ENCODE measurements at places on chromosomes 11 and 22.

DNA sequence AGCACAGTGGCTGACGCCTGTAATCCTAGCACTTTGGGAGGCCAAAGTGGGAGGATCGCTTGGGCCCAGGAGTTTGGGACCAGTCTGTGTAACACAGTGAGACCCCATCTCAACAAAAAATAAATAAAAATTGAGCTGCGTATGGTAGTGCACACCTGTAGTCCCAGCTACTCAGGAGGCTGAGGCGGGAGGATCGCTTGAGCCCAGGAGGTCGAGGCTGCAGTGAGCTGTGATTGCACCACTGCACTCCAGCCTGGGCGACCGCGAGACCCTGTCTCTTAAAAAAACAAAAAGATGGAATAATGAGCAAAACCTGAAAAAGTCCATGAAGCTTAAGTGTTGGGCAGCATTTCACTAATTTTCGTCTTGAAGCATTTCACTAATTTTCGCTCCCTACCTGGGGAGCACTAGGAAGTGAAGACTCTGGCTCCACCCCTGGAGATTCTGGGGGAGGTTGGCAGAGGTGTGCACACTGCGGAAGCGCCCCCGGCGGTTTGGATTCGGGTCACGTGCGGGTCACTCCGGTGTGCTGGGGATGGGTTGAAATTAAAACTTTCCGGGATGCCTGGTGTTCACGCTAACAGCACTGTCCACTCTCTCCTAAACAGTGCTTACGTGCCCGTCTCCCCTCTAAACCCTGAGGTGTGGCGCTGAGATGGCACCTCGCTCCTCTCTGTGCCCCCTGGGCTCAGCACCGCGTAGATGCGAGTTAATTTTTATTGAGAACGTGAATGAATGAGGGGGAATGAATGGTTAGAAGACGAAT, 906 bp upstream of the NAA40 start:
- DNase-seq, result no peak

DNA sequence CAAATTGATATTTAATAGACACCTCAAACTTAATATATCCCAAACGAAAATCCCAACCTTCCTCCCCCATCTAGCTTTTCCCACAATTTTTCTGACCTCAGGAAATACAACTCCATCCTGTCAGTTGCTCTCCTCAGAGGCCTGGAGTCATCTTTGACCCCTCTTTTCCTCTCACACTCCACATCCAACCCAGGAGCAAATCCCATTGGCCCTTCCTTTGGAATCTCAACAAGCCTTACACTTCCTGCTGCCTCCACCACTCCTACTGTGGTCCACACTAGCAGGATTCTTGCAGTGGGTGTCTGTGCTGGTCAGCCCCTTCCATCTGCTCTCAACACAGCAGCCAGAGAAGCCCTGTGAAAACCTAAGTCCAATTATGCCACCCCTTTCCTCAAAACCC, 39.3 kb upstream of the RFPL3 start:
- no peak for DNase-seq

GRCh38 chr11:74520927-74521665, 27.6 kb upstream of the LIPT2 start:
- DNase-seq, result no peak

- DNase-seq, result no peak
Measured at GRCh38 chr11:125357551-125357950, 138.5 kb downstream of the FEZ1 start.

DNA sequence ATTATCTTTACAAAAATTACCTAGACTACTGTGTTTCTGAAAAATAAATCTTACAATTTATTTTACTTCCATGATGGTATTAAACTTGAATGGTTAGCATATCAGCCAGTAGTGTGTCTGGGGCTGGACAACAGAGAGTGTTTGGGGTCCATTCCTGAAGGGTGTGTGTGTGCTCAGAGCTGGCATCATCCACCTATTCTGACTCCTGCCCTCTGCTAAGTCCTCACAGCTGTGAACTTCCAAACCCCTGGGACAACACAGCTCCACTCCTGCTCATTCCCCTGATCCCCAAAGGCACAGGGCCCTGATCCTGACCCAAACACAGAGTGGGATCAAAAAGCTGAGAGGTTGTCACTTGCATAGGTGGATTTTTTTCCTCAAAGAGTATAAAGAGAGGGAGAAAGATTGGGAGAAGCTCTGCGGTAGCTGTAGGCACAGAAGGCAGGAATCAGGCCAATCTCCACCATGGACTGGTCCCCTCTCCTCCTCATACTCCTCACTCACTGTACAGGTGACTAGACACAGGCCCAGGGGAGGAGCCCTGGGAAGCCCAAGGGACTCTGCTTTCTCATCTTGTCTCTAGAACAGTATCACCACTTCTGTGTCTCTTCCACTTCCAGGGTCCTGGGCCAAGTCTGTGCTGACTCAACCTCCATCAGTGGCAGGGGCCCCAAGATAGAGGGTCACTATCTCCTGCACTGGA, 55.7 kb upstream of the TOP3B start:
- DNase-seq, result no peak

DNA sequence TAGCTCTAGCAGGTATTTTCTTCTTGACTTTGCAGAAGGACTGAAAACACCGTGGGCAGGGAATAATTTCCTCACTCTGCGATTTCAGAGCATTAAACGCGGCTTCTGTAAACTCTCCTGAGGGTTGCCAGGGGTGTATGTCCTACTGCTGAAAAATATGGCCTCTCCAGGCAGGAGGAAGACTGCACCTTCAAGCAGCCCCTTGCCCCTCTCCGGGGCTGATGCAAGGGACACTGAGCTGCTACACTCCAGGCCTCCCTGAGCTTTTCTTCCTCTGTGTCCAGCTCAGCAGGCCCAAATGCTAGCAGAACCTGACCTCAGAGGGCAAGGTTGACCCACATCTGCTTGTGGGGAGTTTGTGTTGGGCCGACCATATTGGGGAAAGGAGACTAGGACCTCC, 2.2 kb downstream of the CD6 start:
- DNase-seq, result no peak

DNA sequence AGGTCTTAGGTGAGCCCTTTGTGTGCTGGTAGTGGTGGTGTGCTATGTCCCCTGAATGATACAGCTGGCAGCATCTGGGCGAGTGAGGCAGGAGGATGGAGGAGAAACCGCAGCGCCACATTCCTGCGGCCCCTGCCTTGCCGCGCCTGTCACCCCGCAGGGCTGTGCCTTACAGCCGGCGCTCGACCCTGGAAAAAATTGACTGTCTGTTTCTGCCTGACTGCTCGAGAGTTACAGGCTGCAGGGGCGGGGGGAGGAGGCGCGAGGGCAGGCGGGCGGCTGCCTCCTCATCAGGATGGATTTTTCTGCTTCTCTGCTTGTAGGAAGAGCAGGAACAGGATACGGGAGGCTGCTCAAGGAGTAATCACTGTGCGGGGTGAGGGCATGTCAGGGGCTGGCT, 443.4 kb downstream of the MIAT start:
- DNase-seq, result peak; percentile 63

DNA sequence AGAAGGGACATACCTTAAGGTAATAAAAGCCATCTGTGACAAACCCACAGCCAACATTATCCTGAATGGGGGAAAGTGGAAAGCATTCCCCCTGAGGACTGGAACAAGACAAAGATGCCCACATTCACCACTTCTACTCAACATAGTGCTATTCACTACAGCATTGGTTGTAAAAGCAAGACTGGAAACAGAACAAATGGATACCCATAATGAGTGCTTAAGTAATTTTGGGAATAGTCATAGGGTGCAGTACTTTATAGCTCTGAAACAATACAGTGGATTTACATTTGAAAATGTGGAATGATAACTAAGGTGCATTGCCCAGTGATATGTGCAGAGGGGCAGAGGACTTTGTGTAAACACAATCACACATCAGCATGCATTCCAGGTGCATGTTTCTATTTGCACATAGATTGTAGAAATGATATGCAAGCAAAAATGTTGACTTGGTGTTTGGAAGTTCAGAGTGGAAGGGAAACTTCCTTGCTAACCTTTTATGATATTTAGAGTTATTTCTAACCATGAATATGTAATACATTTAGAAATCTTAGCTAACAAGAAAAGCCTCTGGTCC, 112.3 kb downstream of the IGLL1 start:
- no peak for DNase-seq

- no peak for DNase-seq
Measured at GRCh38 chr11:124610295-124610694, 933 bp upstream of the PANX3 start.

DNA sequence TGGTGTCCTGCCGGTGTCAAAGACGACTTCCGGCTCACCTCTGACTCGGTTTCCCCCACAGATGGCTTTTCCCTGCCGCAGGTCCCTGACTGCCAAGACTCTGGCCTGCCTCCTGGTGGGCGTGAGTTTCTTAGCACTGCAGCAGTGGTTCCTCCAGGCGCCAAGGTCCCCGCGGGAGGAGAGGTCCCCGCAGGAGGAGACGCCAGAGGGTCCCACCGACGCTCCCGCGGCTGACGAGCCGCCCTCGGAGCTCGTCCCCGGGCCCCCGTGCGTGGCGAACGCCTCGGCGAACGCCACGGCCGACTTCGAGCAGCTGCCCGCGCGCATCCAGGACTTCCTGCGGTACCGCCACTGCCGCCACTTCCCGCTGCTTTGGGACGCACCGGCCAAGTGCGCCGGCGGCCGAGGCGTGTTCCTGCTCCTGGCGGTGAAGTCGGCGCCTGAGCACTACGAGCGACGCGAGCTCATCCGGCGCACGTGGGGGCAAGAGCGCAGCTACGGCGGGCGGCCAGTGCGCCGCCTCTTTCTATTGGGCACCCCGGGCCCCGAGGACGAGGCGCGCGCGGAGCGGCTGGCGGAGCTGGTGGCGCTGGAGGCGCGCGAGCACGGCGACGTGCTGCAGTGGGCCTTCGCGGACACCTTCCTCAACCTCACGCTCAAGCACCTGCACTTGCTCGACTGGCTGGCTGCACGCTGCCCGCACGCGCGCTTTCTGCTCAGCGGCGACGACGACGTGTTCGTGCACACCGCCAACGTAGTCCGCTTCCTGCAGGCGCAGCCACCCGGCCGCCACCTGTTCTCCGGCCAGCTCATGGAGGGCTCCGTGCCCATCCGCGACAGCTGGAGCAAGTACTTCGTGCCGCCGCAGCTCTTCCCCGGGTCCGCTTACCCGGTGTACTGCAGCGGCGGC, 5.5 kb downstream of the B3GNT6 start:
- peak; percentile 58 for DNase-seq
